Activated CD4-positive, alpha-beta T cell treated with anti-CD3 and anti-CD28 coated beads, Interleukin-2, amount 50 U/mL, for 1 hour (primary cell): ENCODE measurements at places on chromosomes 12 and 14.

DNA sequence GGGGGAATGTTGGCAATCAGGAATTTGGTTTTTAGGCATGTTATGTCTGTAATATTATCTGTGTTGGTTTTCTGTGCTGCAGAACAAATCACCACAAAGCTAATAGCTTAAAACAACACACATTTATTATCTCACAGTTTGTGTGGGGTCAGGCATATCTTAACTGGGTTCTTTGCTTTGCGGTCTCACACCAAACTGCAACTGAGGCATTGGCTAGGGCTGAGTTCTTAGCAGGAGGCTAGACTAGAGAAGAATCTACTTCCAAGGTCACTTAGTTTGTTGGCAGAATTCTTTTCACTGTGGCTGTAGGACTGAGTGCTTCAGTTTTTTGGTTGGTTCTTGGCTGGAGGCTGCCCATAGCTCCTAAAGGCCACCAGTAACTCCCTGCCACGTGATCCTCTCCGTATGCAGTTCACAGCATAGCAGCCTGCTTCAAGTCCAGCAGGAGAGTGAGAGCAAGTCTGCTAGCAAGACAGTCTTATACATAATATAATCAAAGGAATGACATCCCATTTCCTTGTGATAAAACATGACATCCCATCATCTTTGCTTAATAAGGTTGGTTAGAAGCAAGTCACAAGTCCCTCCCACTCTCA is 21.6 kb downstream of the ATF1 start:
- DNase-seq: no peak

DNA sequence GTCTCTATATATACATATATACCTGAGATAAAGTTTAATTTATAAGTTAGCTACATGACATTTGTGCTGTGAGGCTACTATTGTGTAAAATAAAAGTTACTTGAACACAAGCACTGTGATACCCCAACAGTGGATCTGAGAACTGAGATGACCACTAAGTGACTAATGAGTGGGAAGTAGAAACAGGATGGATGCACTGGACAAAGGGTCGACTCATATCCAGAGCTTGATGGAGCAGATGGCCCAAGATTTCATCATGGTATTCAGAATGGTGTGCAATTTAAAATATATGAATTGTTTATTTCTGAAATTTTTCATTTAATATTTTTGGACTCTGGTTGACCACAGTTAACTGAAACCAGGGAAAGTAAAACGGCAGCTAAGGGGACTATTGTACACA is 908.6 kb upstream of the MDGA2 start:
- no peak for DNase-seq

DNA sequence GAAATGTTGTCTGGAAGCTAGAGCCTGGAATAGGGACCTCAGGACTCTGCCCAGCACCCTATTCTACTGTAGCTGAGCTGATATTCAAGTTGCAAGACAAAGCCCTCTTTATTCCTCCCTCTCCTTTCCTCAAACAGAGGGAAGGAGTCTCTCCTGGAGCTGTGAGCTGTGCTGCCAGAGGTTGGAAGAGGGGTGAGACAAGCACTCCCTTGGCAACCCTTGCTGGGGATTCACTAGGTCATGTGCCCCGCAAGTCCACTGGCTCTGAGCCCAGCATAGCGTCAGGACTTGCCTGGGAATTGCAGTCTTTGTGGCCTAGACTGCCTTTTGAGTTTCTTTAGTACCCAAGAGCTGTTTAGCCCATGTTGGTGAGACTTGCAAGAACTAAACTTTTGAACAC is 11.4 kb upstream of the ASCL1 start:
- no peak for DNase-seq

- no peak for DNase-seq
Observed at GRCh38 chr12:123441523-123442164, 5.2 kb upstream of the RILPL2 start.

GRCh38 chr12:31362759-31363415 is 36.9 kb upstream of the SINHCAF start:
- peak; percentile 1 for DNase-seq

GRCh38 chr14:80587096-80587724 is 354.3 kb downstream of the CEP128 start:
- DNase-seq: no peak

- no peak for DNase-seq
Observed at GRCh38 chr12:129961091-129961490, 57.3 kb upstream of the TMEM132D start.

- no peak for DNase-seq
Observed at GRCh38 chr12:5925646-5926045, 19.4 kb downstream of the ANO2 start.

GRCh38 chr12:104526751-104527150 is 70.0 kb downstream of the CHST11 start:
- no peak for DNase-seq

GRCh38 chr12:107359382-107359781 is 266.0 kb upstream of the CRY1 start:
- DNase-seq: no peak

- DNase-seq: peak; percentile 23
Observed at GRCh38 chr12:26841085-26841484, 8.1 kb upstream of the ITPR2 start.

DNA sequence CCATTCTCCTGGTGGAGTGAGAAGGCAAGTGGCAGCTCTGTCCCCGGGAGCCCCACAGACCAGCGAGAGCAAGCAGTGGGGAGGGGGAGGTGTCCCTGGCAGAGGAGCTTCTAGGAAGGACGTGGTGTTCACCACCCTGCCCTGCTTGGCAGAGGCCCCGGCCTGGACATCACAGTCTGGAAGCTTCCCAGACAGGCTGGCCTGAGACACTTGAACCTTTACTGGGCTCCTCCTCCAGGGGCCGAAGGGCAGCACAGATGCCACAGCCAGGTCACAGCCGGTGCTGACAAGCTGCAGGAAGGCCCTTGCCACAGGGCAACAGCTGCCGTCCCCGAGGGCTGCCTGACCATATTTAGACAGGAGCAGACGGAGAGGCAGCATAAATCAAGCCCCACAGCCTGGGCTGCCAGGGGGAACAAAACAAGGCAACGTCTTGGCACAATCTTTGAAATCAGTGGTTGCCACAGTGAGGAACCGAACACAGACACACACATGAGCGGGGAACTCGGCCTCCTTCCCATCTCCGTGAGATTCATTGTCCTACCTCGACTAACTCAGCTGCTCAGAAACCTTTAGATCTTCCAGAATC is 28.5 kb downstream of the PRIMA1 start:
- DNase-seq: no peak

- DNase-seq: no peak
Observed at GRCh38 chr14:98189062-98189461, 1082.9 kb downstream of the BCL11B start.

DNA sequence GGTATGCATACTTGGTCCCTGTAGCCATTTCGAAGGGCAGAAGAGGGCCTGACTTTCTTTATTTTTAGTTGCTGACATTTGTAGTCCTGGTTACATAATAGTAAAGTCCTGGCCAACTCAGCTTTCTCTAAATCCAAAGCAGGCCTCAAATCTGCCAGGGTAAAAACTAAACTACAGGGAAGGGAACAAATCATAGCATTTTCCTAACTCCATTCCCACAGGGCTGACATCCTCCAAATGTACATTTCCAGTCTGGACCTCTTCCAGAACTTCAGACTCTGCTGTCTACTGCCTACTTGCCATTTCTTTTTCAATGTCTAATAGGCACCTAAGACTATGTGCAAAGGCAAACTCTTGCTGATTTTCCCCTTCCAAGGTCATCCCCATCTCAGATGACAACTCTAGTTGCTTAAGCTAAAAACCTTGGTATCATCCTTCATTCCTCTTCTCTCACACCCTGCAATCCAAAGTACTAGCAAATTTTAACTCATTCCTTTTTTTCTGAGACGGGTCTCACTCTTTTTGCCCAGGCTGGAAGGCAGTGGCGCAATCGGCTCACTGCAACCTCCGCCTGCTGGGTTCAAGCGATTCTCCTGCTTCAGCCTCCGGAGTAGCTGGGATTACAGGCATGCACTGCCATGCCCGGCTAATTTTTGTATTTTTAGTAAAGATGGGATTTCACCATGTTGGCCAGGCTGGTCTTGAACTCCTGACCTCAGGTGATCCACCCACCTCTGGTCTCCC is 2.0 kb downstream of the DDIT3 start:
- DNase-seq: no peak

DNA sequence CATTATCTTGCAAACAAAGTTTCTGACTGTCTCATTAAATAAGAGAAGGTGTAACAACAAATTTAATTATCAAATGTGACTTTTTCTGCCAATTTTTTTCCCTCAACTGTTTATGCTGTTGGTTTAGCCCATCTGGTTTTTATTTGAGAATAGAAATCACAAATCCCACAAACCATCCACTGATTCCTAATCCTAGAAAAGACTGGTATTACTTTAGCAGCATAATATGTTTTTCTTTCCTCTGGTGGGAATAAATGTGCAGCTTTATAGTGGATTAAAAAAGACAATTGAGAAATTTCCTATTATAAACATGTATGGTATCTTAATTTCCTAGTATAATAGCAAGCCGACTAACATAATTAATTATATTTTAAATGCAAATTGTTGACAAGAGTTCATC is 257.9 kb upstream of the FOXN3 start:
- DNase-seq: no peak

GRCh38 chr12:32264961-32265360 is 134.4 kb upstream of the FGD4 start:
- no peak for DNase-seq

DNA sequence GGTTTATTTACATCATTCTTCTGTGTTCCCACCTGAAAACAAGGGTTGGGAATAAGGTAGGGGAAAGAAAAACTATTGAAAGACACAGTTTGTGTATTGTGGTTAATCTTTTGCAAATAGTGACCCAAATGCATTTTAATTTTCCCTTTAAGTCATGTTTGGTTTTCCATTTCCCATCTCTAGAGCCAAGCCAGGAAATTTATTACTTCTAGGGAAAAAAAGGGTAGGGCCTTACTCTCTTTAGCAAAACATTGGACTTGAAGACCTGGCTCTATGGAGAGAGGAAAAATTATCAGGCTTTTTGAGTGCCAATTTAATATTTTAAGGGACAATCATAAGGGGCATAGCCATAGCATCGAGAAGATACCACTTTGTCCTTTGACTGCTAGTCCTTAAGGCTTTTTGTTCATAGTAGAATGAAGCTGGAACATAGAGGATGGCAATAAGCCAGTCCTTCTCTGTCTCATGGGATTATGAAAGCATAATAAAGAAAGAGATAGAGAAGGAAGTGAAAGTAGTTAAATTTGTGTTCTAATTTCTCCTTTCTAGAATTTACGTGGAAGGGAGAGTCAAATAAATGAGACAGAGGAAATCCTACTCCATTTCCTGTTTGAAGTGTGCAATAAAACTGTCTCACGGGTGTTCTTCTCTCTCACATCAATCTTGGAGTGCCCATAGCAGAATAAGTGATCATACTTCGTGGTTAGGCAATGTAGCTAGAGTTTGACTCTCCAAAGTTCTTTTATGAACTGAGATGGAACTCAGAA is 50.9 kb upstream of the PPFIA2 start:
- DNase-seq: no peak

GRCh38 chr12:17652436-17652835 is 437.6 kb downstream of the RERGL start:
- DNase-seq: no peak

GRCh38 chr12:53186745-53187144 is 6.0 kb upstream of the CSAD start:
- DNase-seq: no peak

DNA sequence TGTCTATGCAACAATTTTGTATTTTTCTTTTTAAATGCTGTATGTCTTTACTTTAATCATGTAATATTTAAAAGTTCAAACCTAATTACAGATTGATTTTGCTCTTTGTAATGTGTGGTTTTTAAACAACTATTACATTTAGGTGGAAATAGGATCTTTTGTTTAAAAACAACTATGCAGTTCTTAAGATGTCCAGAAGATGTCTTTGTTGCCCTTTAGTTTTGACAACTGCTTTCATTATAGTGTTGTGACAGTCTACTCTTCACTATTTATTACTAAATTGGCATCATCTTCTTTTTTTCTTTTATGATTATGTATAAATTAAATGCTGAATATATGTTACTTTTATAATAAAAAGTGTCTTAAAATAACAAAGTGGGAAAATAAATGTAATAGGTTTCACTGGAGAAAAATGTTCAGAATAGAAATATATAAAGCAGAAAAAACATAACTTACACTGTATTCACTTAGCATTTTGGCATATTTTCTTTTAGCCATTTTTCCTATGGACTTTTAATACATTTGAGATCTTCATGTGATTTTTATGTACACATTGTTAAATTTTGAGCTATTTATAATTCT is 27.1 kb upstream of the PCNX4 start:
- DNase-seq: no peak

- no peak for DNase-seq
Observed at GRCh38 chr14:77947372-77947771, 147.5 kb downstream of the ADCK1 start.

- no peak for DNase-seq
Observed at GRCh38 chr12:128426511-128426910, 159.5 kb downstream of the TMEM132C start.

- DNase-seq: no peak
Observed at GRCh38 chr14:23704890-23705289, 68.7 kb downstream of the DHRS2 start.

DNA sequence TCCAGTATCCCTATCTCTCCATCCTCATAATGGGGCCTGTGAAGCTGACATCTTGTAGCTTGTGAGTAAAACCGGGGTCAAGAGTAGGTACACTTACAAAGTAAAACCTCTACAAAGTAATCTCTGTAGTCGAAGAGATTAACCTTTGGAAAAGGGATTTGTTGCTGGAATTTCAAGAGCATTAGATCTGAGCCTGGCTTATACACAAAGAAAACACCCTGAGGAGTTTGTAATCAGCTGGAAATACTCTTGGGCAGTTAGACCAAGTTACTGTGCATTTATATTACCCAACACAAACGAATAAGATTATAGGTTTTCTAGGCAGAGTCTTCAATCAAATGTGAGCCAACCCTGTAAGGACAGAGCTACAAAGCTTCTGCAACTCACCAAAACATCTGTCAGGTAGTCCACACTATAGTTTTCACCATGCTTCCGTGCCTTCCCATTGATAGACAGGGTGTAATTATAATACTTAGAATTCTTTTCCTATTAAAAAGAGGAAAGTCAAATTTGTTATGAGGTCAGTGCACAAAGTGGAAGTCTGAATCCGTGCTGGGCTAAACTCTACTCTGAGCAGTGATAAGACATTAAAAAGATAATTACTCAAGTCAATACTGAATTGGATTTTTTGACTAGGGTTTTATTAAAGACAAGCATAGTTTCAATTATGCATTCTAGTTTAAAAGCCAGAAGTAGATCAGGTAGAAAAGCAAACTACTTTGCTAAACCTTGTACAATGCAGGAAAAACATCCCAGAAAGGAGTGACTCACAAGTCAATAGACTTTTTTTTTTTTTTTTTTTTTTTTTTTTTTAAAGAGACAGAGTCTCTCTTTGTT is 14.6 kb downstream of the GNS start:
- DNase-seq: no peak
